ENCODE measurements at places on chromosomes 2 and 18.

DNA sequence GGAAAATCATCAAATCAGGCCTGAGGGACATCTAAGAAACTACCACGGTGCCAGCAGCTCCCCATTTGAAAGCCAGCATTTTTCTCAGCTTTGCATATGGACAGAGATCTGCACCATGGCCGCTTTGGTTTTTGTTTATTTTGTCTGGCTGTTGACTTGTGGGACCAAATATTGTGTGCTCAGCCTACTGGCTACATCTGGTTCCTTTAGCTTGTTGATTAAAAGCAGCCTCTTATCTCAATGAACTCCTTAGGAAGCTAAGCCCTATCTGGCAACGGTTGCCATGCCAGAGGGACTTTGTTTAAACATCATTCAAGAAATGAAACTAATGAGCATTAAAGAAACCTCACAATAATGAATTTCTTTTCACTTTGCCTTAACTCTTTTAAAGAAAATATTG, 32.4 kb upstream of the CCDC150 start:
- DNase-seq, result no peak

GRCh38 chr2:190717764-190718651, 69.1 kb downstream of the NAB1 start:
- DNase-seq, result no peak

DNA sequence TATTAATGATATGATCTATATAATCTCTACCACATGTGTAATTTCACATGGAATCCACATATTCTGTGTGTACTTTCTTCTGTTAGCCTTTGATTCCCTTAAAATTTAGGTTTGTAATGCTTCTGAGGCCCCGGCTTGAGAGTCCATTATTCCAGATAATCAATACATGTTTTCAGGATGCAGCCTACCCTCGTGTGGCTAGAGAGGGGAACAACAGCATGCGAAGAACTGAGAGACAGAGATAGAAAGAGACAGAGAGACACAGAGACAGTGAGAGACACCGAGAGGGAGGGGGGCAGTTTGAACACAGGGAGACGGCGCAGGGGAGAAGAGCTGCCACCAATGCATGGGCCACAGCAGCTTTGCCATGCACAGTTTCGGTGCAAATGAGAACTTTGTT, 185.4 kb downstream of the SNTG2 start:
- no peak for DNase-seq

DNA sequence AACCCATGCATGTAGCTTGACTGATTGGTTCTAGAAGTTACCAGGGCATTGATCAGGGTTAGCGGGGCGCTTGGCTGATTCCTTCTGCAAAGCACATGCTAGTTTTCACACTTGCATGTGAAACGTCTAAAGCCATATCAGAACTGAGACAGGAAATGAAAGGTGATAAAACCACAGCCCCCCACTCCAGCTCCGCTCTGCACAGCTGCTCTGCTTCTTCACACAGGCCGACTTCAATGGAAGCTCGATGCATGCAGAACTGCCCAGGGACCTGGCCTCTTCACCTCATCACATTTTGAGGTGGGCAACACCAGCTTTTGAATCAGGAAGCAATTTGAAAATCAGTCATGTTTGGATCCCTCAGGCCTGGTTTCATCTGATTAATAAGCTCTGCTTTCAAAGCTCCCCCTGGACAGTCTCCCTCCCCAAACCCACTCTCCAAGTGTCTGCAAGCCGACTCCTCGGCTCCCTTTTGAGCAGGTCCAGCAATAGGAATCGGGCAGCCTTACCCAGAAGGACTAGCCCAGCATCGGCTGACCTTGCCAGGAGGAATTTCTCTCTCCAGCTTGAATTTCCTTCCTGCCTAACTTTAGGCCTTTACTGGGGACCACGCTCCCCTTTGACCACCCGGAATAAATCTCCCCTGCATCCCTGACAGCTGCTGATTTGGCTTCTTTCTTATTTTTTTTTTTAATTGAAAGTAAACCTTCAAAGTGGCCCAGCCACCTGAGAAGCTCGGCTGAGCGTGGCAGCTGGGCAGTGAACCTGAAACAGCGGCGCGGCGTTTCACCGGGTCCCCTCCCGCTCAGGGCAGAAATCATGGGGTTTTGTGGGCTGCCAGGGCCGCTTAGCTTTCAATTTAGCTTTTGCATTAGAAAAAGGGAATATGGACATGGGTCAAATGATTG, 31.7 kb downstream of the HRH4 start:
- DNase-seq, result no peak

DNA sequence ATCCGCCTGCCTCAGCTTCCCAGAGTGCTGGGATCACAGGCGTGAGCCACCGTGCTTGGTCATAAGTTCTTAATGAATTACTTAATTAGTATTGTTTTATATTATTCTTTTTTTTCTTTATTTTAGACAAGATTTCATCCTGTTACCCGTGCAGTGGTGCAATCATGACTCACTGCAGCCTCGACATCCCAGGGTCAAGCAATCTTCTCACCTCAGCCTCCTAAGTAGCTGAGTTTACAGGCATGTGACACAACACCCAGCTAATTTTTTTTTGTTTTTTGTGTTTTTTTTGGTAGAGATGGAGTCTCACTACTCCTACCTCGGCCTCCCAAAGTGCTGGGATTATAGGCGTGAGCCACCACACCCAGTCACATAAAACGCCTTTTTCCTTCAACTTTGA, 17.3 kb downstream of the C2orf42 start:
- DNase-seq, result no peak

- DNase-seq, result no peak
Observed at GRCh38 chr2:107728586-107728985, 98.1 kb upstream of the RGPD4 start.

- DNase-seq, result no peak
Observed at GRCh38 chr18:56085551-56085950, 497.6 kb upstream of the TCF4 start.

GRCh38 chr2:29006092-29006979, 25.2 kb downstream of the TOGARAM2 start:
- no peak for DNase-seq

DNA sequence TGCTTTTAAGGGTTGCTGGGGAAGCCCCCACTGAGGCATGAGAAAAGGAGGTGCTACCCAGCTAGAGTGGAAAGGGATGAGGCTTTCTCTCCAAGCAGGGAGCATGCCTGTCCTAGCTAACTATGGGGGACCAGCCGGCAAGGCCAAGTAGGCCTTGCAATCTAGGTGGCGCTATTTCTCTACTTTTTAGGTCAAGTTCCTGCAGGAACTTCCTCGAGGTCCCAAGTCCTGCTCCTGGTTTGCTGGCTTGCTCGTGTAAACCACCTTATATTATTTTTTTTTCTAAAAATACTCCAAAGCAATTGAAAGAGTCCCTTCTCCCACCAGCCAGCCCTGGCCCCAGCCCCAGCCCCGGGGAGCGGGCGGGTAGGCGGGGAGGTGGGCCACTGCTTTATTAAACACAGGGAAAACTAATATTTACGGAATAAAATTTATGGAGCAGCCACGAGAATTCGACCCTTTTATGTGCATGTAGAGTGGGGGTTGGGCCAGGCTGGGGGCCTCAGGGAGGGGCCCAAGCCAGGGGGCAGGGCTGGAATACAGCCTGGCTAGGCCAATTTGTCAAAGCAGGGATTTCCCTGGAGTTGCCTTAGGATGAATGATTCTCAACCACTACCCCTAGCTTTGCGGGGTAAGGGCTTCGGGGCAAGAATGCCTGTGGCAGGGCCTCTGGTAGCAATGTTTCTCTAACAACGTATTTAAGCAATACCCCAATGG, 12.8 kb upstream of the IHH start:
- no peak for DNase-seq

DNA sequence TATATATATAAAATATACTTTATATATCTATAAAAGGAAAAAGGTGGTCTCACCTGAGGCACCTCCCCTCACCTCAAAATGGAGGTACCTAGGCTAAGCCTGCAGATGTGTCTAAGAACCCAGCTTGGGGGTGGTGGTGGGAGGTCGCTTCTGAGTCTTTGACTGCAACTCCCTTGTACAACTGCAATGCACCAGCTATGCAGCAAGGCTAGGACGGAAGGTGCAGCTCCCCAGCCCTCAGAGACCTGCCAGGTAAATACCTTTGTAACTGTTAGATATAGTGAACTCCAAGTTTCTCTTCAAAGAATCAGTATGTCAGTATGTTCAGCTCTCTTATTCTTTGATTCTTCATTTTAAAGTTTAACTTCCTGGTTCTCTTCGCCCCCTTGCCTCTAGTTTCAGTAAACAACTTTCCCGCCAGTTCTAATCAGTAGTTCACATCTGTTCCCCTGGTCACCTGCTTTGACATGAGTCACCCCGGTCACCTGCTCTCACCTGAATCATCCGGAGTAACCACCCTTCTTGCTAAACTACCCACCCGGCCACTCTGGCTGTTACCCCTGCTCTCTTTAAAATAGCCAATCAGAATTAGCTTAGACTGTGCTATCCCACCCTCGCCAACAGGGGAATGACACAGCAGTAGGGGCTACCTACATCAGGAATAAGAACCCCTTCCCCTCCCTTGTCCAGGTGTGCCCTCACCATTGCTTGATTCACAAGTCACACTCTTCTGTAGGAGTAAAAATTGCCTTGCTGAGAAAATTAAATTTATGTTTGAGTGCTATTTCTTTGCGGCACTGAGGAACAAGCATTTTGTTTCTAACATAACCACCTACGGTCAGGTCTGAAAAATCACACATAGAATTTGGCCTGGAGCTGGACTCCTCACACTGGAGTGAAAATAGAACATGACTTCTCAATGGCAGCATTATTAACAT, 24.7 kb upstream of the IMPA2 start:
- DNase-seq, result no peak

- DNase-seq, result no peak
Observed at GRCh38 chr2:176093145-176093897, 800 bp downstream of the HOXD13 start.

DNA sequence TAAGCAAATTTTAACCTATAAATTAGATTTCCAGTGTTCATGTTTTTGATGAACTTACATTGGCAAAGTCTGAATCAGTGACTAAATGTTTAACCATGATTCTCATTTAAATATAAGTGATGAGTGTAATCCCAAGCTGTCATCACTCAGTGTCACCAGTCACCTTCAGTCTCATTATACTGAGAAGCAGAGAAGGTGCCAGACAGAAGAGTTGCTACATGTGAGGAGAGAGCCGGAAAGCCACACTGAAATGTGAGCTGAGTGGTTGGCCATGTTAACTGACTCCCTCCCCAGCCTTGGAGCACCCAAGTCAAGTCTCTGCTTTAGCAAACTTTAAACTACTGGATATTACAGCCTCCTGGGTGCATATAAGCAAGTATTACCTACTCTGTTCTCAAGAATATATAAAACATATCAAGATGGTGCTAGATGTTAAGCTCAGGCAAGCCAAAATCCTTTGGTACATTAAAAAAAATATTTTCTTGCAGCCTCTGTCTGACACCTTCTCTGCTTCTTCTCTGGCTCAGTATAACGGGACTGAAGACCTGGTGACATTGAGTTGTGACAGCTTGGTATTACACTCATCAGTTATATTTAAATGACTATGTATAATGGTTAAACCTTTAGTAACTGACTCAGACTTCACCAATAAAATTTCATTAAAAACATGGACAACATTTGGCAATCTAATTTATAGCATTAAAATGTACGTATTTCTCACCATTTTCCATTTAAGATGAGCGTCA, 75.8 kb upstream of the MAP3K20 start:
- no peak for DNase-seq

DNA sequence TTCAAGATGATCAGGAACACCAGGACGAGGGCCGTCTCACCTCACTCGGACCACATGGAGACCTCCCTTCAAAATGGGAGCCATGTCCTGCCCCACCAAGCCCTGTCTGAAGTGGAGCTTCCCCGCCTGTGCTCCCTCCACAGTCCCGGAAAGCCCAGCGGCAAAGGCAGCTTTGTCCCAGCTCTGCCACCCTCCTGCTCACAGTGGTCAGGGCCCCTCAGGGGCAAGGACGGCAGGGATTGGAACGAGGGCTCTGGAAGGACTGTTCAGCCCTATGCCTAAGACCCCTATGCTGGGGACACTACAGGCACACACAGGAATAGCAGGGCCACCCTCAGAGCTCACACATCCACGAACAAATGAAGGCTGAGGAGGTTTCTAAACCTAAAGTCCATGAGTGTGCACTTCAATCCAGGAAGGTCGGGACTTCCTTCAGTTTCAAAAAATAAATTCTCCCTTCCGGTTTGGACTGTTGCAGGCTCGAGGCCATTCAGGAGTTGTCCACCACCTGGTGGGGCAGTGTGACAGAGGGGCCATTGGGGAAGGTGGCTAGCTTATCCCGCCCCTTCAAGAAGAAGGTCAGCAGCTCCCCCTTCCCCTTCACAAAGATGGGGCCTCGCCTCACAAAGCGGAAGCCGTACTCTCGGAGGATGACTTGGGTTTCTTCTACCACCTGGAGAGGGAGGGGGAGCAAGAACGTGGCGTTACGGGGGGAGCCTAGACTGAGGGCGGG, 26.4 kb downstream of the CENPO start:
- no peak for DNase-seq

- no peak for DNase-seq
Observed at GRCh38 chr18:45657357-45658335, 42.4 kb downstream of the SLC14A2 start.

- no peak for DNase-seq
Observed at GRCh38 chr2:12597610-12598009, 119.1 kb upstream of the TRIB2 start.

- DNase-seq, result no peak
Observed at GRCh38 chr2:189799531-189799930, 15.3 kb downstream of the PMS1 start.

- DNase-seq, result no peak
Observed at GRCh38 chr2:175205523-175205922, 24.0 kb upstream of the ATP5MC3 start.

DNA sequence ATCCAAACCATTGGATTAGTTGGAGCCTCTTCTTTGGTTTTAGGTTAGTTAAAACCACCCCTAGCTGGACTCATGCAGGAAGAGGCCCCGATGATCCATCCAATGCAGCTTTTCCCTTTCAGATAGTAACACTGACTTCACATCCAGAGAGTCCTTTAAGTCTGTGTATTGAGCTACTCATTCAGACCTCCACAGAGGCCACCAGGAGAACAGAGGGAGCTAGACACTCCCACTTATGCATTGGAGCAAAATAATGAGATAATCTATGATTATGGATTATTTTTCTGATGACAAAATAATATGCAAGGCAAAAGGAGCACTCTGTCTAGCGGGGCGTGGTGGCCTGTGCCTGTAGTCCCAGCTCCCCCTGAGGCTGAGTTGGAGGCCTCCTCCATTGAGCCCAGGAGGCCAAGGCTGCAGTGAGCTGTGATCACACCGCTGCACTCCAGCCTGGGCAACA, 1.6 kb upstream of the ROCK2 start:
- no peak for DNase-seq

- DNase-seq, result no peak
Observed at GRCh38 chr2:144041612-144042011, 478.3 kb downstream of the ZEB2 start.

DNA sequence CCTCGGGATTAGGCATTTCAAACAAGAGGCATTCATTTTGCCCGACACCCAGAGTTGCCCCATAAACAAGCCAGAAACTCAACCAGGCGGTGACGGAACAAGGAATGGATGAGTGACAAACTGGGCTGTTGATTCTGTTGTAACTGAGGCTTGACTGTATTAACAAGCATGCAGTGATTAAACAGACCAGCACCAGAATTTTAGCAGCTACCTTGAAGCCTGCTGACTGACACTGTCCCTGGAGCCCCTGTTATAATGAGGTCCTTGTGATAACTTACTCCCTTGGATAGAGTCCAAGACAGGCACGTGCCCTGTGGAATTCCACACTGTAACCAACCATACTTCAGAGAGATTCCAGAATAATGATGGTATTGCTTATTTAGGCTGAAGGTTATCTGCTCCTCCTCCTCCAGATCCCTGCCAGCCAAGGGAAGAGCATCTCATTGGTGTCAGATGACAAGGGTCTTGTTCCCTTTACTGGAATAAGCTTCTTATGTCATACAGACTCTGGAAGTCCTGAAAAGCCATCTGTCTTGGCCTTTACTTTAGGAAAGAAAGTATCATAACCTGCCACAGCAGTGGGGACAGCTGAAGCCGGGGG, 97.1 kb upstream of the RMDN2 start:
- DNase-seq, result no peak
